ENCODE measurements at places on chromosomes 5 and 9.
A peak's percentile ranks its signal among the peaks of the same experiment; 100 is the strongest.

- no peak for DNase-seq
These were observed 2.9 kb downstream of the ARL14EPL start for GRCh38 chr5:116035123-116035522.

DNA sequence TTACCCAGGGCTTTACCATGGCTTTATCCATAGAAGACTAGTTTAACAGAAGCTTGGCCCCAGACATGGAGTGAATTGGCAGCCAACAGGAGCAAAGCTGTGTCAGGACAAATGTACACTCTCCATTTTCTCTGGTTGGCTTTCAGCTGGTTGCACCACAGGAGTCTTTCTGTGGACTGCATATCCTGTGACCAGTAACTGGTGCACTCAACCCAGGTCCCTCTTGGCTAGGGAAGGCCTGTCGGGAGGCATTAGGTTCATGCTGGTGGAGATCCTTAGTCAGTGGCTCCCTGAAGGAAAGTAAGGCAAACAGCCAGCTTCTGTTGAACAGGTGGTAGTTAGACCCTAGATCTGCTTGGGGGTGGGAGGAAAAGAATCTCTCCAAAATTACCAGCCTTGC is 146.9 kb upstream of the TLX3 start:
- DNase-seq = no peak

DNA sequence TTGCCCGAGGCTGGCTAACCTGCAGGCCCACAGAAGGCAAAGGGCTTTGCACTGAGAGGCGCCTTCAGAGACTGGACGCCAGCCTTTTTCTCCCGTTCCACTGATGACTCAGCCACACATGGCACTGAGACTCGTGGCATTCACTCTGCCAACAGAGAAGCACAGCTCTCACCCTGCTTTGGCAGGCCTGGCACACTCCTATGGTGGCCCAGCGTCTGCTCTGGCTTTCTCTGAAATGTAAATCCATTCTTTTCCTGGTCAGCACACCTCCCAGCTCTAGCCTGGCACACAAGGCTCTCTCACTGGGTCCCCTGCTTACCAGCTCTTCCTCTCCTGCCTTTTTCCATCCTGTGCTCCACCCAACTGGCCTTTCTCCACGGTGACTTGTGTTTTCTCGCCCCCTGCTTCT is 5.9 kb upstream of the MELK start:
- DNase-seq = peak; percentile 94

DNA sequence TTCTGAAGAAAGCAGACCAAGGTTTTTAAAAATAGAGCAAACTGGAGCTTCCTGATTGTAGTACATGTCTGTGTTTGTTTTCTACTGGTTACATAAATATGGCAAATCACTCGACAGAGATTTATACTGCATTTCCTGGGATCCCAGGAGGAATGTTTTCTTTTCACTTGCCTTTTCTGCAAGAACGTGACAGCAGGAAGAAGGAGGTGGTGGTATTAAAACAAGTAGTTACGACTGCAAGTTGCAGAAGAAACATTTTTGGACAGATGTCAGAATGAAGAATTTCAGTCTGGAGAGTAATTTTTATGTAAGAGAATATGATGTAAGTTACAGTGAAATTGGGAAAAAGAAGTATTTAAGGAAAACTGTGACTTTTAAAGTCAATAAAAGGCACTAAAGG is 253.7 kb upstream of the NFIL3 start:
- DNase-seq = no peak

DNA sequence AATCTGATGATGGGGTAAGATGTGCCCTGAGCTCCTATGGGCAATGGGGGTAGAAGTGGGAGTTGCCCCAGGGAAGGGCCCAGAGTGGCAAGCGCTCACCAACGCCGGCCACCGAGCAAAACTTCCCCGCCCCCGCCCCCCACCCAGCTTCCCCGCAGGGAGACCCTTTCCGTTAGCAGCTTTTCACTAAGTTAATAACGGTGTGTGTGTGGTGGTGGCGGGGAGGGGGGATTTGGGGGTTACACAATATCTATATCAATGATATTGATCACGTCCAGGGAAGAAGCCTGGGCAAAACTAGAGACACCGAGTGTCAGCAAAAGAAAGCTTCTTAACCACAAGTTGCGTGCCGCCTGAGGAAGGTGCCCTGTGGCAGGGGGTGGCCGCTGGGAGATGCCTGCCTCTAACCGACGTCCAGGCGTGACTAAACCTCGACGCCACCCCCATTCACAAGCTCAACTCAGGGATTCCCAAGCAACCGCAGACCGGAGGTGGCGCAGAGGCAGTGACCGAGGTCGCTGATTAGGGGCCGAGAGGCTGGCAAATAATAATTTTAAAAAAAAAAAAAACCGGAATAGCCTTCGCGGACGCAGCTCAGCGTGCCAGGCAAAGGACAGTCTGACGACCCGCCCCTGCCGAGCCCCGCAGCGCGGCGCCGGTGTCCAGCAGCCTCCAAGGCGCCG is 222.6 kb downstream of the MEF2C start:
- peak; percentile 84 for DNase-seq

- no peak for DNase-seq
These were observed 209.7 kb downstream of the DIRAS2 start for GRCh38 chr9:90432951-90433350.

DNA sequence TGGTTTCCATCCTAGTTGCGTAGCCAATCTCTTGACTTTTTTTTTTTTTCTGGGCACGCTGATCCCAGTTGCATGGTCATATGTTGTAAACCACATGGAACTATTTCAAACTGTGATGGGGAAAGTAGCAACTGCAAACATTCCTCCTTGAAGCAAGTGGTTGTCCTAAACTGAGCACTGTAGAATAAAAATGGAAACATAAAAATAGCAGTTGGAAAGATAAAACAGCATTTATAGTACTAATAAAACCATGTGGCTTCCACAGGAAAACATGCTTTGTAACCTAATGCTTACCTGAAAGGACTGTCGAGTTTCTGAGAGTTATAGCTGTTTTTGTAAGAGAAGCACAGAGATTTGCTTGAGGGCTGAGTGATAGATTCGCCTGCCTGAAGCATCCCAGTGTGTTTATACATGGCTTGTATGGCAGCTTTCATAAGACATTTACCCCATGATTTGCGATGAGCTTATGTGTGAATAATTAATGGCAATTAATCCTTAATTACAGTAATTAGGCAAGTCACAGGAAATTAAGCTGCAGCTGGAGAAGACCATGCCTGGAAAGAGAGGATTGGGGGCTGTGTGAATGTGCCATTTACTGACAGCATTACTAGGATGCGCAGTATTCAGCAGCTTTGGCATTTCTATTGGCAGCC is 136.5 kb downstream of the PBX3 start:
- no peak for DNase-seq

GRCh38 chr9:13900449-13900848 is 413.5 kb downstream of the NFIB start:
- DNase-seq = no peak

GRCh38 chr5:135462304-135462703 is 10.2 kb upstream of the TIFAB start:
- peak; percentile 92 for DNase-seq

GRCh38 chr5:138905541-138905940 is 30.4 kb upstream of the LRRTM2 start:
- peak; percentile 57 for DNase-seq

DNA sequence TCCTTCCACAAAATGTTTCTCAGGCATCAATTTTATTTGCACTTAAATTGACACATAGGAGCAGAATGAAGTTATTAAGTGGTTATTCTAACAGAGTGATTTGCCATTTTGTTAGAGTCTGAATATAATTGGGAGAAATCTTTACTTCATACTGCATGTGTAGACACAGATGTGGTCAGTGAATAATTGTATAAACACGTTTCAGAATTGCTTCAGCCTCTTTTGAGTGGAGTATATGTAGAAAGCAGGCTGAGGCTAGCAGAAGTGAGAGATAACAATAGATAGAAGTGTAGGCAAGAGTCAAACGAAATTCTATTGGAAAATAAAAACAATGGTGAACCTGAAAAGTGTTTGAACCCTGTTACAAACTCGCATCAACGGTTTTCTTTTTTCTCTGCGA is 270.7 kb downstream of the TMEM167A start:
- DNase-seq = no peak

- no peak for DNase-seq
These were observed 73.6 kb upstream of the GRHPR start for GRCh38 chr9:37348917-37349316.

GRCh38 chr9:97773723-97774122 is 76.6 kb upstream of the XPA start:
- DNase-seq = peak; percentile 81

DNA sequence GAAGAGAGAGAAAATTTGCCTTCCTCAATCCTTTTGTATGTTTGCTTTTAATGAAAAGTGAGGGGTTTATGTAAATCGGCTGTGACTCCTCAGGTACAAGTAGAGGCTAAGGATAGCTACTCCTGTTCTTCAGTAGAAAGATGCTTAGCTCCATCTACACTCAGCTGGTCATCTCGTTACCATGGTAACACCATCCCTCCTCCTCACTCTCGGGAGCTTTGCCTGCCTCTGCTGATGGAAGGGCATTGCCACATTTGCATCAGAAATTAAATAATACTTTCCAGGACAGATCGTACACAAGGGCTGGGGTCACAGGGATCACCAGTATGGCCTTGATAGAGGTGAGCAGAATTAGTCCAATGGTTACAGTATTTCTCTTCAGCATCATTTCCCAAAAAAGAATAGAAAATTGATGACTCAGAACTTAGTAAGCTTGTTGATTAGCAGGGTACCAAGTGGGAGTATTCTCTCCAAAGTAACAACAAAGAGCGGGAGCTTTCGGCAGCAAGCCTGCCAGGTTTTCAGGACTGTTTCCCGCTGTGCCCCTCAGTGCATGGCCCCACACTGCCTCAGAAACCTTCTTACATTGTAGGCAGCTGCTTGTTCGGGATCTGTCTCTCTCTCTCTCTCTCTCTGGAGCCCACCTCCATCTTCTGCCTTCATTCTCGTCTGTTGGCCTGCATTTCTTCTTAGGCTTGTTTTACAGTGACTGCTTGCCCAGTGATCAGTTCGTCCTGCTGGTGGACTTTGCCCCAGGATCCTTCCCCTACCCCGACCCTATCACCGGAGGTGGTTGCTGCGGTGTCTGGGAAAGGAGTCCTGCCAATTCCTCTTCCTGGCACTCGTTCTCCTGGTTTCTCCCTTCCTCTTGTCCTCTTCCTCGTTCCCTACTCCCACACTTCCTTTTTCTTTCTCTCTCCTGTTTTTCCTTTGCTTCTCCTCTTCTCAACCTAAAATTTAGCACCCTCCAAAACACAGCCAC is 51.9 kb upstream of the SNAPC3 start:
- DNase-seq = no peak

DNA sequence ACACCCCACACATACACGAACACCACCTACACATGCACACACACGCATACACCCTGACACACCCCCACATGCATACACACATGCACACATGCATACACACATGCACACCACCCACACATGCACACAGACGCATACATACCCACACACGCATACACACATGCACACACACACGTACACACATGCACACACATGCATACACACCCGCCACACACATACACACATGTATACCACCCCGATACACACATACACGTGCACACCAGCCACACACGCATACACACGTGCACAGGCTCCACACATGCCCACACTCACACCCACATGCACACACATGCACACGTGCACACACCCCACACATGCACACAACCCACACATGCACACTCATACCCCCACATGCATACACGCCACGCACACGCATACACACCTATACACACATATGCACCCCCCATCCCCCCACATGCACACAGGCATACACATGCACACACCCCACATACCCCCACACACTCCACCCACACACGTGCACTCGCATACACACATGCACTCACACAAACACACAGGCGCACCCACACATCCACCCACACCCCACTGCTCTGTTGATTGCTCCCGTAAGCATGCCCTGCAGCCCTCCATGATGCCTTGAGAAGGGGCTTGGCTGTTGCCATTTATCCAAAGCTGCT is 119.3 kb downstream of the COL5A1 start:
- DNase-seq = no peak

GRCh38 chr9:8589476-8589875 is 789.9 kb upstream of the DMAC1 start:
- no peak for DNase-seq

DNA sequence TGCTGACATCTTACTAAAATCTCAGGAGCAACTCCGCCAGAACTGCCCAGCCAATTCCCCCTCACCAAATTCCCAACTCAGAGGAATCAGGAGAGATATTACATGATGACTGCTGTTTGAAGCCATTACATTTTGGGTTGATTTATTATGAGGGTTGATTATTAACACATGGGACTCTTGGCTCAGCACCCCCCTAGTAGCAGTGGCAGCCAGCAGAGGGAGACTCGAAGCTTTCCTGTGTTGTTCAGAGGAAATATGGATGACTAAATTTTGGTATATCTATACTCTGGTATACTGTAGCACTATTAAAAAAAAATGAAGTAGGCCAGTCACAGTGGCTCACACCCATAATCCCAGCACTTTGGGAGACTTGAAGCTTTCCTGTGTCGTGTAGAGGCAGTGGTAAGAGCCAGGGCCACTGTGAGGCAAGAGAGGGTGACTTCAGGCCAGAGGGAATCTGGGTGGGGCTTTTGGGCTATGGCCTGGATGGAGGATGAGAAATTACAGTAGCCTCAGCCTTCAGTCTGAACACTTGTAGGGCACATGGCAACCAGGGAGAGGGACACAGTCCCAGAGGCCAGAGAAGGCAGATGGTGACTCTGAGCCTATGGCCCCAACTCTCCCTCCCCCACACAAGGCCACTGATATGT is 111.4 kb downstream of the LHX2 start:
- no peak for DNase-seq

DNA sequence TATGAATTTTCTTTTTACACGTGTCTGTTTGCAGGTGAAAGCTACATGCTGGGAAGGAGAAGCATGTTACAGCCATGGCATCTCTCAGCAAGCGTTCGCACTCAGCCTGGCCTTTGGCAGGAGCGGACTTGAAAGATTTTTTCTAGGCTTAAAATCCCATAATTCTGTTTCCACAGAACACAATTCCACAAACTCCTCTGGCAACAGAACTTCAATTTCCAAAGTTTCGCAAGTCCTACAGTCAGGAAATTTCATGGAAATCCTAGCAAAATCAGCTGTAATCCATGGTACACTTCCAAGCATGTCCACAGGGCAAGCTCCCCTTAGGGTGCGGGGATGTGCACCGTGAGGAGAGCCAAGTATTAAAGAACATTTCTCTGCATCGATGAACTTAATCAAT is 35.9 kb downstream of the SUB1 start:
- no peak for DNase-seq

DNA sequence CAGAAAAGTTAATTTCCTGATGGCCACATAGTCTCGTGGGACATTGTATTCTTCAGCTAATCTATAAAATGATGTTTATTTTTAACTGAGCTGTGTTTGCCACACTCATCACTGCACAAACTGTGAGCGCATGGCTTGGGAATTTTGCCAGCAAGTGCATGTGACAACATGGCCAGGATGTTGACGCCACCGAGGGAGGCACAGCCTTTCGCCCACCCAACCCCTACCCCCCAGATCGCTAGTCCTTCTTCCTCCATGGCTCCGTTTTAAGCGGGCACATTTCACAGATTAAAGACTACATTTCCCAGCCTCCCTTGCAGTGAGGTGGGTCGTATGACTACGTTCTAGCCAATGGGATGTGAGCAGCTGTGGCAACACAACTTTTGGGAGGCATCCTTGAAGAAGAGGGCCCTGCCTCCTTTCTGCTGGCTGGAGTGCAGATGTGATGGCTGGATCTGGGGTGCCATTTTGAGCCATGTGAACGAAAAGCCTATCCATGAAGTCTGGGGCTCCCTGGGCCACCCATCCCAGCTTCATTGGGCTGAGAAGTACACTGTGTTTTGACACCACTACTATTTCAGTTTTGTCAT is 7.9 kb downstream of the NRARP start:
- no peak for DNase-seq
